CD4-positive, alpha-beta T cell treated with Interleukin-10 for 1 hour (primary cell): ENCODE measurements at places on chromosomes 6 and 20.

DNA sequence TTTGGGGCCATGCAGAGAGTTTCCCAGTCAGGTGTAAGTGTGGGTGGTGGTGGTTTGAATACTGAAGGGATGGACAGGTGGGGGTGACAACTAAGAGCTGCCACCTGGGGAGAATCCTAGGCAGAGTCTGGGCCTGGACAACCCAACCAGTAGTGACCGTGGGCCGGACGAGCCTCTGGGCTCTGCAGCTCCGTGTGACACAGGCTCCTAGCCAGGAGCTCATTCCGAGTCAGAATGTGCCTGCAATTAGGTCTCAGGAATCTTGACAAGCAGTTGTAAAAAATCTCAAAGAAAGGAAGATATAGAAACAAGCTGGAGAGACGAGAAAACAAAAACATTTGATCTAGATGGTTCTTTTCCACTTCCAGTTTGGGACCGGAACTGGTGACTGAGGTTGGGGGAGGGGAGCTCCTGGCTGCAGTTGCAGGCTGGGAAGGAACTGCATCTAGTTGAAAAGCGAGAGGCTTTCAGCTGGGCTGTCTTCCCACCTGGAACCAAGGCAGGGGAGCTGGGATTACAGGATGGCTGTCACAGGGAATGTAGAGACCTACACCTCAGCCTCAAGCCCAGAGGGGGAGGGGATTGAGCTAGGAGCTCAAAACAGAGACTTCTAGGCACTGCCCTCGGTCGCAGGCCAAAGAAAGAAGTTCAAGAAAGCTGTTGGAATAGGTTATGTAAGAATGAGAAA lies 156.9 kb downstream of the PAX1 start:
- no peak for DNase-seq

DNA sequence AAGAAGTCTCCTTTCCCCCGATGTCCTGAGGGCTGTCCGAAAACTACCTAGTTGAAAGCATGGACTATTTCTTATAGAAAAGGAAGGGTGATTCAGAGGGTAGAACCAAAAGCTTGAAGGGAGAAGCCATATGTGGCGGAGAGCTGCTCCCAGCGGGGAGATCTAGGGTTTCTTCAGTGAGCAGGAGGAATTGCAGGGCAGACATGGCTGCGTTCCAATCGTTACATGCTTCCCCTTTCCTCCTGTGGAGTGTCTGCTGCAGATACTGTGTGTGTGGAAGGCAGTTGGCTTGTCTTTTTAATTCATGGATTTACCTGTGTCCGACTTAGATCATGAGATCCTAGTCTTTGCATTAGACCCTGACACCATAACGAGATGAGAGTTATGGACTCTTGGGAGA lies 799.5 kb downstream of the QKI start:
- DNase-seq = no peak

DNA sequence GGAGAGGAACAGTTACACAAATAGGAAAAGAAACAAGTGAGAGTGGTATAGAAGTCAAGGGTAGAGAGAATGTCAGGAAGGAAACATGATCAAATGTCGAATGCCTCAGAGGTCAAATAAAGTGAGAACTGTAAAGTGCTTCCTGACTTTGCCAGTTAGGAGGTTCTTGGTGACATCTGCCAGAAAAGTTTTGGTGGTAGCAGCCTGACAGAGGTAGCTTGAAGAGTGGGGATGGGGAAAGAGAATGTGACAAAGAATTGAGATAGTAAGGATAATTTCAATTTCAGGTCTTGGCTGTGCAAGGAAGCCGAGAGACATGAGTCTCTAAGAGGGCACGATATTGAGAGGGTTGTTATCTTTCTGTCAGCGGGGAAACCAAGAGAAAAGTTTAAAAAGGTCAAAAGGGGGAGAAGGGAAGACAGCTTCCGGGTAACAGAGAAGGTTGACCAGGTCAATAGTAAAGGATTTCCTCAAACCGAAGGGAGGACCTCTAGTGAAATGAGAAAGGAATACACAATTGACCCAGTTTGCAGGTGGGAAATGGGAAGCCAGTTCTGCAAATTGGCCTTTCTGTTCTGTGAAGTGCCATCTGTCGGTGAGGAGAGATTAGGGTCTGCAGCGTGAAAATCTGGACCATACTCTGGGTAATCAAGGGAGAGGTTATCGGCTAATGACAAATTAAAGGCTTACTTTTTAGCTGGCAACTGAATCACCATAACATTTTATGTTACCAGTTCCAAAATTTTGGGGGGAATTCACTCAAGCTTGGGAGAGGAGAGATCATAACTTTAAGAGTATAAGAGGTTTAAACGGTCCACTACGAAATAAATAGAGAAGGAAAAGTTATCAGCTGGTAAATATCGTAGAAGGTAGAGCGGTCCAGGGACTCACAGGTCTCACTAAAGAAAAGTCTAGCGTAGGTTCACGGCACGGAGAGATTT lies 973 bp upstream of the BRD2 start:
- DNase-seq = peak; percentile 63

GRCh38 chr6:45791211-45792168 lies 224.2 kb downstream of the CLIC5 start:
- no peak for DNase-seq

GRCh38 chr6:9335431-9335830 lies 900.1 kb upstream of the SLC35B3 start:
- DNase-seq = no peak

DNA sequence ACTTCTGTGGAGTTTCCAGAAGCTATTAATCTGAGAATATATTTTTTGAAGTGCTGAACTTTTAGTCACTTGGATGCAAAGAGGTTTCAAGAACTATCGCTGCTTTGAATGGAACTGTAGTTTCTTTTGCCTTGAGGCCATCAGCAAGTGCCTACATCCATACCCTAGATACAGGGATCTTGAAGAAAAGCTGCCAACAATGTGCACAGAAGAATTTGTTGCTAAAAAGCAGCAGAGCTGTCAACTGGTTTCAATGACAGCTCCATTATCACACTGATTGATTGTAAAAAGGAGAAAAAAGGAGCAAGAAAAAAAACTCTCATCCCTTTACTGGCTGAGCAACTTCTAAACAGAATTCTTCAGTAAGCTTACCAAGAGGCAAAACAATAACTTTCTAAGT lies 251.0 kb upstream of the NRSN1 start:
- DNase-seq = no peak

- no peak for DNase-seq
These were observed 385.5 kb downstream of the HDGFL1 start for GRCh38 chr6:22954749-22955385.

DNA sequence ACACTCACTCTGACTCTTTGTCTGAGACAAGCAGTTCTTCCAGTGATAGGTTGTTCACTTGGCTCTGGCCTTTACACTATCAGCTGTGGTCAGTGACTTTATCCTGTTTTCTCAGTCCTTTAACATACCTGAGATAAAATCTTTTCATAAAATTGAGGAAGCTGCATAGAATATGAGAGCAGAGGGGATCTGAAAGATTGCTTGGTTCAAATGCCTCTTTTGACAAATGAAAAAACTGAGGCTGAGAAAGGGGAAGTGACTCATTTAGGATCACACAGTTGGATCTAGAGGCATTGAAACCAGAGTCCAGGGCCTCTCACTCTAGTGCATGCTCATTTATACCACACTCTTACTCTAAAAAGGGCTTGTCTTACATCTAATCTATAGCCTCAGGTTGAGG lies 277.0 kb upstream of the TBX18 start:
- DNase-seq = no peak

DNA sequence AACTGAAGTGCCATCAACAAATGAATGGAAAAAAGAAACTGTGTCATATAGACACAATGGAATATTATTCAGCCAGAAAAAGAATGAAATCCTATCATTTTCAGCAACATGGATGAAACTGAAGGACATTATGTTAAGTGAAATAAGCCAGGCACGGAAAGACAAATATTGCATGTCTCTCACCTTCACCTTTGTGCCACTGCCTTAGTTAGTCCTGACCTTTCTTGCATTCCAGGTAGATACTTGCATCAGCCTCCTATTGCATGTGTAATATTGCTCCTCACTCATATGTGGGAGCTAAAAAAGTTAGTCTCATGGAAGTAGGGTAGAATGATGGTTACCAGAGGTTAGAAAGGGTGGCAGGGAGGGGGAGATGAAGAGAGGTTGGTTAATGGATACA lies 14.9 kb downstream of the NOTCH4 start:
- no peak for DNase-seq

- no peak for DNase-seq
These were observed 86.2 kb downstream of the TFAP2C start for GRCh38 chr20:56715309-56715708.

DNA sequence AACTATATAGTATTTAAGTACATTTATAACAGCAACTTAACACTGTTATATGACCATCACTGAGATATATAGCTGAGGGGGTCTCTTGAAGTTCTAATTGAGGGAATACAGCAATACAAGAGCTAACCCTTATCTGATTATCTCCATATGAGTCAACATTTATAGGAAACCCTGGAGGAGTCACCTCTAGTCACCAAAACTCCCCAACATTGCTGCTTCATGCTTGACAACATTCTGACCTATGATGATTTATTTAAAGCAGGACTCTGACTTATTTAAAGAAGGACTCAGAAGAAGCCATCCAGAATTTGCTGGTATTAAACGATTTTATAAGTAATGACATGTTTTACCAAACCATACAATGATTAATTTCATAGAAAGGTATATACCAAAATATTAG lies 182.6 kb upstream of the NOX3 start:
- DNase-seq = no peak

- no peak for DNase-seq
These were observed 63.0 kb upstream of the NXT1 start for GRCh38 chr20:23287354-23288190.

- DNase-seq = no peak
These were observed 28.2 kb upstream of the TAB2 start for GRCh38 chr6:149289192-149289781.

DNA sequence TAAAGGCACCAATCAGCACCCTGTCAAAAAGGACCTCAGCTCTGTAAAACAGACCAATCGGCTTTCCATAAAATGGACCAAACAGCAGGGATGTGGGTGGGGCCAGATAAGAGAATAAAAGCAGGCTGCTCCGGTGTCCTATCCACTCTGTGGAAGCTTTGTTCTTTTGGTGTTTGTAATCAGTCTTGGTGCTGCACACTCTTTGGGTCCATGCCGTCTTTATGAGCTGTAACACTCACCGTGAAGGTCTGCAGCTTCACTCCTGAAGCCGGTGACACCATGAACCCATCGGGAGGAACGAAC lies 7.3 kb upstream of the PXDC1 start:
- DNase-seq = no peak

DNA sequence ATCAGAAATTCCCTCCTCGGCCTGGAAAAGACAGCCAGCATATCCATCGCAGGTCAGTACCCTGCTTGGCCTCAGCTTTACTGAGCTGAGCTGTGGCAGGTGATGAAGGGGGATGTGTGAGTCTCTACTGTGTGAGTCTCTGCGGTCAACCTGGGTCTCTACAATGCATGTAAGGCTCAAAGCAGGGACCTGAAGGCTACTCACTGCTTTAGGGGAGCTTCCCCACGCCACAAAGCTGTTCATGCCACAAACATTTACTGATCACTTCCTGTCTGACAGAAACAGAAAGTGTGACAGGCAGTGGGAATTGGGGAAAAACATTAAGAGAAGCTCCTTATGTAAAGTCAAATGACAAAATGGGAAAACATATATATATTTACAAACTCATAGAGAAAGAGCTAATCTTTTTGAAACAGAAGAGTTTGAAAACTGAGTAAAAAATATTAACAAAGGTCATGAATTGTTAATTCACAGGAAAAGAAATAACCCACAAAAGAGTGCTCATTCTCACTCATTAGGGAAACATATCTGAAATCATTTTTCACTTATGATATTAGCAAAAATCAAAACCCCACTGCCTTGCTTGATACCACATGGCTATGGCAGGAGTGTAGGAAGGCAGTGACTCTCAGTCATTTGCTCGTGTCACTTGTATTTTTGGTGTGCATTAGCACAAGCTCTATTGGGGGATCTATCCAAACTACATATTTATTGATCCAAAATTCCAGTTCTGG lies 5.8 kb downstream of the BTN3A3 start:
- peak; percentile 63 for DNase-seq

DNA sequence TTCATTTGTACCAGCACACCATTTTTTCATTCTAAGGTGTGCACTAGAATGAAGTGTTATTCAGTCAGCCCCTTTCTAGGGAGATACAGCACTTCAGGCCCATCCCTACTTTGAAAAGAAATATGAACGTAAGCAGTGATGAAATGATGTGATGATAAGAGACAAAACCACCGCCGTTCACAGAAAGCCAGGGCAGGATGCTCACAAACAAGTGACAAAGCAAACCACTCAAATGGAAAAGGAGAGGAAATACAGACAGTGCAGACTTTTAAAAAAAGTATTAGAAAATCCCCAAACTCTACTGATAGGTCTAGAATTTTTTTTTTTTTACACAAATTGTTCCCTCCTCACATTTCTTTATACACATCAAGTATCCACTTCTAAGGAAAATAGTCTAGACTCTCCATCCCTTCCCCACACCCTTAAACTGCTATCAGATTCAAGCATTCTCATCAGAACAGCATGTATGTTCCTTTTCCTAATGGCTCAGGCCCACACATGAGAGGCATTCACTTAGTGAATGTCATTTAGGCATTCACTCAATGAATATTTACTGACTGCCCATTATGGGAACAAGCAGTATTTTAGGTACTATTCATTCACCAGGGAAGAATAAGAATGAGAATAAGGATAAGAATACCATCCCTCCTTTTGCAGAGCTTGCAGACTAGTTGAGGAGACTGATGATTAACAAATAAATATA lies 243.5 kb downstream of the GMPR start:
- peak; percentile 87 for DNase-seq

- DNase-seq = no peak
These were observed 41.1 kb upstream of the RFPL4B start for GRCh38 chr6:112305795-112306564.

DNA sequence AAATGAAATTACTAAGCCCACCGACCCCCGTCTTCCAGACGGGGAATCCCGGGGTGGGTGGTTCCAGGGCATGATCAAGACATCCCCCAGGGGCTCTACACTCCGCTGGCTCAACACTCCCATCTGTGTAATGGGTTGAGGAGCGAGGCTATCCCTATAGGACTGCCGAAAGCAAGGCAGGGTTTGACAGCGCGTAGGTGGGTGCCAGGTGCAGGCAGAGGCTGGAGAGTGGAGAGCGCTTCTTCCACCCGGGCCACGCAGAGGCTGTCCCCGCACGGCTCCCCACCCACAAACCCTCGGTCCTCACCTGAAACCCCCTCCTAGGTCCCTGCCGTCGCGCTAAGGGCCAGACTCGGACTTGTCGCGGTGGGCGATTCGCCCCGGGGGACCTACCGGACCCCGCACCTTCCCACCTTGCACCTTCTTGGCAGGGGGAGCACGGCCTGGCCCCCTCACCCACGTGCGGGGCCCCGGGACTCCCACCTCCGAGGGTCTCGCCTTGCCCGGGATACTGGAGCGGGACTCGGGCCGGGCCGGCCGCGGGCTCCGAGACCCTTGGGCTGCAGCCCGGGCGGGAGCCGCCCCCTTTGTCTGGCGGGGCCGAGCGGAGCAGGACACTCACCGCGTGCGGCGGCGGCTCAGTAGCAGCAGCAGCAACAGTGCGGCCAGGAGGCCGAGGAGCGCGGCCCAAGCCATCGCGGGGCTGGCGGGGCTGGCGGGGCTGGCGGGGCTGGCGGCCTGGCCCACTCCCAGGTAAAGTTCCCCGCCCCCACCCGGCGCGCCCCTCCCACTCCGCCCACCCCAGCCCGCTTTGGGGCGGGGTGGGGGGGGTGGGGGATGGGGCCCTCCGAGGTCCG lies at the start of gene PTGIS:
Gene PTGIS (minus strand): TSS at position 717 of the 857 bp plus-strand sequence. CDS start 21 bp downstream, at position 696.
- DNase-seq = no peak
